ENCODE measurements at places on chromosomes 5 and 9.

DNA sequence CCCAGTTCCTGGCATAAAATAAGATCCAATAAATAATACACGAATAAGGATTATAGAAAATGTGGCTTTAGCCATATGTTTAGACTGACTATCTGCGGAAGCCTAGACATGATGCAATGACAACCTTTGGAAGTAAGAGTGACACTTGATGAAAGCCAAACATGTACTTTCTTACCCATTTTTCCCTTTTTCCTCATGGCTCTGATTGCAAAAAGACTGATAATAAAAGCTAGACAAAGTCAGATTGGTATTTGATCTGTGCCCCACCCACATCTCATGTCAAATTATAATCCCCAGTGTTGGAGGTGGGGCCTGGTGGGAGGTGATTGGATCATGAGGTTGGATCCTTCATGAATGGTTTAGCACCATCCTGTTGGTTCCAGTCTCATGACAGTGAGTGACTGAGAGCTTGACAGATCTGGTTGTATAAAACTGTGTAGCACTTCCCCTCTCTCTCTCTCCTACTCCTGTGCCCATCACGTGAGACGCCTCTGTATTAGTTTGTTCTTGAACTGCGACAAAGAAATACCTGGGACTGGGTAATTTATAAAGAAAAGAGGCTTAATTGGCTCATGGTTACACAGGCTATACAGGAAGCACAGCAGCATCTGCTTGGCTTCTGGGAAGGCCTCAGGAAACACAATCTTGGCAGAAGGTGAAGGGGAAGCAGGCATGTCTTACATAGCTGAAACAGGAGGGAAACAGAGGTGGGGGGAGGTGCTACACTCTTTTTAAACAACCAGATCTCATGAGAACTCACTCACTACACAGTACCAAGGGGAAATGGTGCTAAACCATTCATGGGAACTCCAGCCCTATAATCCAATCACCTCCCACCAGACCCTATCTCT lies 243.4 kb upstream of the PIK3R1 start:
- DNase-seq = no peak

DNA sequence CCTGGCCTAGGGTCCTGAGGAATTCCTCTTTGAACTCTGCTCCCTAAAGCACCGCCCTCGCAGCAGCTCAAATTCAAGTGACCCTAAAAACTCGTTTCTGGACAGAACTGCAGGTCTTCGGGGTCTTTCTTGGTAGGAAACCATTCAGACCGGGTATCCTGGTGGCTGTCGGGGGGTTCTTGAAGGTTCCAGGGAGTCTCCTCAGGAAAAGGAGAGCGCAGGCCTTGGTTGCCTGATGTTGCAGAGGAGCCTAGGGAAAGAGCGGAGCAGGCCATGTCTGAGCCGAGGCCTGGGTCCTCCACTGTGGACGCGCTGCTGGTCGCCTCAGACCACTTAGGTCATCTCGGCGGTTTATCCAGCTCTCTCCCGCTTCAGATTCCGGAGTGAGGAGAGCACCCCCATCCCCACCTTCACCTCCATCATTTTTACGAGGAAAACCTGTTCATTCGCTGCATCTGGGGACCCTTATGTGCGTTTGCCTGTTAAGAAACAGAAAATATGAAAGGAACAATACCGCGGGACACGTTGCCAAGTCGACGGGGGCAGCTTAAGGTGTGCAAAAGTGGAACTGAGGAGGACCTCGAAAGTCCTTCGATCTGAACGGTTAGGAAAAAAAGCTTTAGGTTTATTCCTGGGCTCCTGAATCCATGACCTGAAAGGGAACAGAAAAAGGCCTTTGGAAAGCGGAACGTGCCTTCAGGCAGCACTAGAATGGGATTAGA lies 299.4 kb downstream of the PARP8 start:
- no peak for DNase-seq

GRCh38 chr5:175772747-175773533 lies 98.4 kb upstream of the CPLX2 start:
- DNase-seq = no peak

GRCh38 chr5:160385496-160385895 lies 14.4 kb downstream of the FAM200C start:
- DNase-seq = no peak

- no peak for DNase-seq
These were observed 246.0 kb downstream of the CWC27 start for GRCh38 chr5:65014769-65015168.

Data from activated CD8-positive, alpha-beta memory T cell treated with anti-CD3 and anti-CD28 coated beads, Interleukin-2, amount 10 ng/mL, durations not matched to agents 7 days and 5 days (primary cell).